ENCODE measurements at places on chromosomes 6 and 20.

DNA sequence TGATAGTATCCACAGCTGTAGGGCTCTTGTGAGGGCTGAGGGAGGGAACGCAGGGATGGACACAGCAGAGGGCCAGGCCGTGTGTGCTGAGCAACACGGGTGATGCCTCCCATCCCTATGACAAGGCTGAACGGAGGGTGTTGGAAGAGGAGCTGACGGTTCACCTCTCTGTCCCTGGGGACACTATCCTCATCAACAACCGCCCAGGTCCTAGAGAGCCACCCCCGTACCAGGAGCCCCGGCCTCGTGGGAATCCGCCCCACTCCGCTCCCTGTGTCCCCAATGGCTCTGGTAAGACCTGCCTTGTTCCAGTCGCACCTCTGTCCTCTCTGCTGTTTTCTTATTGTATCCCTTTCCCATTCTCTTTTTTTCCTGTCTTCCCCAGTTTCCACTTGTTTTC, 10.1 kb downstream of the DDR1 start:
- DNase-seq = no peak

DNA sequence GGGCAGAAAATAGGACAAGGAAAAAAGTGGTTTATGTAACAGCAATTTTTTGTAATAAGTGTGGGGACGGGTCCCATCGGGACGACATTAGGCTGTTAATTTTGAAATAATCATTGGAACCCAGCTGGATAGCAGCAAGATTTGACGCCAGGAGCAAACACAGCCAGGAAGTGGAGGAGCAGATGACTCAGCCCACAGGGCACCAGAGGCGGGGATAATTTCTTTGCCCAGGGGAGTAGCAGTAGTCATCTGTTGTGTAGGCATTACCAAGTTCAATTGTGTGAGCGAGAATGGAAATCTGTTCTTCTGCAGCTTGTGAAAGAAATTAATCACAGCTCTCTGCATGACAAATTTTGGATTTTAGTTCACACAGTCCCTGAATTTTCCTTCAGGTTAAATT, 22.6 kb upstream of the RIN2 start:
- DNase-seq = no peak

GRCh38 chr6:17816921-17817611, 110.3 kb upstream of the NUP153 start:
- no peak for DNase-seq

DNA sequence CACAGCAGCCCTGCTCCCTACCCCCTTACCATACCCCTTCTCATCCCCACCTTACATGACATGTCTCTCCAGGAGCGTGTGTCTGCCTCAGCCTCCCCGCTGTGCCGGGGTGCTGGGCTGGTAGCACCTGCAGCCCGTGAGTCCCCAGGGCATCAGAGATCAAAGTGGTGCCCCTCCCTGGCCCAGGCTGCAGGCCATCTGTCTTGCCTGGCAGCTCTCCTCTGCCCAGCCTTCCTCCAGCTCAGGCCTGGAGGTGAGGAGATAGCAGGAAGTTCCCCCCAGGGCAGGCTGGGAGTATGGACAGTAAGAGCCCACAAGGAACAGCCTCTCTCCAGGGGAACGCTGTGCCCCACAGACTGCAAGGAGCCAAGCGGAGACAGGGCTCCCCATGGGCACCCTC, 35.3 kb downstream of the GRM4 start:
- DNase-seq = no peak

GRCh38 chr20:57620274-57620990, at the start of gene ZBP1:
TSS of gene ZBP1 (minus strand) at chr20:57620426. CDS start at chr20:57620295, 131 bp downstream.
- DNase-seq = no peak

GRCh38 chr6:40738551-40739193, 151.5 kb upstream of the LRFN2 start:
- no peak for DNase-seq

- DNase-seq = no peak
These were observed 64.2 kb upstream of the KIF25 start for GRCh38 chr6:167933290-167933689.

DNA sequence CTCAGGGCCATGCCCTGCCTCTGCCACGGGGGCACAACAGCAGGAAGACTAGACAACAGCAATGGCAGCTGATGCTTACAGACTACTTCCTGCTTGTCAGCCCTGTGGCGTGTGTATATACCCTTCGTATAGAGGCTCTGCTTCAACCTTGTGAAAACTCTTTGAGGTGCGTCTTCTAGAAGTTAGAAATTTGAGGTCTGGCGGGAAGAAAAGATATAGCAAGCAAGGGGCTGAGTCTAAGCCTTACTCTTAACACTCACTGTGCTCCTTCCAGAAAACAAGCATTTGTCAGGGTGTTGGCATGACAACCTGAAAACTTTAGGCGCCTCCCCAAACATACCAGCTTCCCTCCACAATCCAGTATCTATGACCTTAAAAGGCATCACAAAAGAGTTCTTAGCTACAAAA, 33.3 kb downstream of the JPH2 start:
- DNase-seq = no peak

GRCh38 chr6:115783402-115784061, 277.2 kb downstream of the FRK start:
- no peak for DNase-seq

DNA sequence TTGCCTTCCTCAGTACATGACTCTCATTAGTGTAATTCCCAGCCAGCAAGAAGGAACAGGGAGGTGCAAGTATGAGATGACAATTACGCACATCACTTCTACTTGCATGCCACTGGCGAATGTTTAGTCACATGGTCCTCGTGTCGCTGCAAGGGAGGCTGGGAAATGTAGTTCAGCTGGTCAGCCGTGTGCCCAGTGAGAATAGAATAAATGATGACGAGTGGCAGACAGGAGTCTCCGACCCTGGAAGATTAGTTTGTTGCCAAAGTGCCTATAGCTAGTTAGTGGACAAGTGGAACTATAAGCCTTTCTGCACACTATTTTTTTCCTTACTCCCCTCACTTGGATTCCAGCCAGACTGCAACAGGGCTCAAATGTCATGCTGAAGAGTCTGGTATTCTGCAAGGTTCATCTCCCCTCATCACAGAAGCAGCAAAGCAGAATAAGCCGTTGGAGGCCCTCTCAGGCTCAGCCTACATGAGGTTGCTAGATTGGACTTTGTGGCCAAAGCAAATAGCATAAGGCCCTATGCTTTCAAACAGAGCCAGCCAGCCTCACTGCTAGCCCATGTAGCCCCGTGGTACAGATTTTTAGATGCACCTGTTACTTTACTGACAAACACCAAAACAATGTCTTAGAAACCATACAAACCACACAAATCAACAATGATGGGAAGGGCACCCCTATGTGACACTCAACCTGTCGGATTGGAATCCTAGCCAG, 9.7 kb downstream of the LINC00237 start:
- no peak for DNase-seq

DNA sequence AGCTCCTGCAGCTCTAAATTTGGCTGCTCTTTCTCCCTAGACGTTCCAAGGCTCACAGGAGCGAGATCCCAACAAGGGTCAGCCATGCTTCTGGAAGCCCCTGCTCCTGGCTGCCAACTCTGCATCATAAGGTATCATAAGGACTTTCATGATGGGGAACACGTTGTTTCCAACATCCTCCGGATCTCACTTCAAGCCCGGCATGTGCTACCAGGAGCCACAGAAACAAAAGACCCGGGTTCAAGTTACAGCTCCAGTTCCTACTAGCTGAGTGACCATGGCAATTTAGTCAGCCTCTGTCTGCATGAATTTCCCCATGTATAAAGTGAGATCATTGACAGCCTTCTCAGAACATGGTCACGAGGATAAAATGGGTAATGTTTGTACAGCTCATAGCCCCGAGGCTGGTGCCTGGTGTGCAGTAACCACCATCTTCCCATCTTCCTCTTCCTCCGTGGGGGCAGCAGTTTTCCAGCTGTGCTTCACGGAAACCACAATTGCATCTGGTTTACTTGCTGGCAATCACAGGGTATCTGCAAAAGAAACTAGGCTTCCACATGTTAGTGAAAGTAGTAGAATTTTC, 209.0 kb upstream of the ECI2 start:
- no peak for DNase-seq

GRCh38 chr6:157848693-157849092, 25.6 kb downstream of the SNX9 start:
- no peak for DNase-seq

DNA sequence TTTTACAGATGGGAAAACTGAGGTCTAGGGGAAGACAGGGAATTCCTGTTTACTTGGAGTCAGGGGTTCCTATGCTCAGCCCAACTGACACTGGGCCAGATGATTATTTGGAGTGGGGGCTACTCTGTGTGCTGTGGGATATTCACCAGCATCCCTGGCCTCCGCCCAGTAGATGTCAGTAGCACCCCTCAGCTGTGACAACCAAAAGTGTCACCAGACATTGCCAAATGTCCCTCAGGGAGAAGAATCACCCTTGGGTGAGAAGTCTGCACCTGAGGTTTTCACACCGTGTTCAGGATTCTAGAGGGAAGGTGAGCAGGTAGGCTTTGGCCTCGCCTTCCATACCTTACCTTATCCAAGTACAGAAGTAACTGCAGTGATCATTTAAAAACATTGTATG, 27.6 kb downstream of the CDH26 start:
- no peak for DNase-seq

GRCh38 chr20:8062756-8063155, 43.2 kb upstream of the TMX4 start:
- no peak for DNase-seq

DNA sequence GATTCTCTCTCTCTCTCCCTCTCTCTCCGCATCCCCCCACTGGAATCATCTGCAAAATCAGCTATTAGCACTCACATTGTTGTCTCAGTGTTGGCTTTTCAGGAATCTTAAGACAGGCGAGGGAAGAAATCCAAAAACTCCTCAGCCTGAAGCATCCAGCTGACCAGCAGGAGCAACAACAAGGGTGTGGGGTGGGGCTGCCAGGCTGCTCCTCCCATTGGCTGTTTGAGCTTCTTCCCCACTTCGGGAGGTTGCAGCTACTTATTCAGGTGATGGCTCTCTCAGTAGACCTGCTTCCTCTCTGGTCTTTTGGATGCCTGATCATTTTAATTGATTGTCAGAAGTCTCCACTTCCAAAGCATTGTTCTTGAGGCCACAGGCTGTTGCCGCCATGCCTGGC, 24.1 kb upstream of the SLC32A1 start:
- no peak for DNase-seq
